ENCODE measurements at places on chromosomes 3 and 15.

DNA sequence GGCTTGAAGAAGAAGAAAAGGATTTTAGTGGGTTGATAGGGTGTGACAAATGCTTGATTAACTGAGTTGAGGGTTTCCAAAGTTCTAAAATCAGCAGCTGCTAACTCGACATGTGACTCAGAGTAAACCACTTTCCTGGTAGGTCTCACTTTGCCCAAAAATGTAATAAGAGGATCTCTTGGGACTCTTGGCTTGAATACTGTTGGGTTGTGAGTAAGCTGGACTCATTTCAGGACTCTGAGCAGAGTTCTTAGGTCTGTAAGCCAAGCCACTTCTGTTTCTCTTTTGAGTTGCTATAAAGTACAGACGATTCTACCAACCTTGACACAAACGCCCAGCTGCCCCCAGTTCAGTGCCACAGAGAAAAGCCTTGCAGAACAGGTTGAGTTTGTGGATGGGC is 241.1 kb downstream of the ZNF621 start:
- no peak for DNase-seq

GRCh38 chr3:57038466-57039164 is 21.8 kb upstream of the SPATA12 start:
- no peak for DNase-seq

- no peak for DNase-seq
These were observed 84.1 kb downstream of the P3H2 start for GRCh38 chr3:190036631-190037030.

- no peak for DNase-seq
These were observed 240.2 kb downstream of the TP63 start for GRCh38 chr3:189871418-189871817.

Measured in kidney glomerular epithelial cell (primary cell).